ENCODE measurements at places on chromosomes 5 and 9. TPM values are rescaled to one million over a fixed set of nuclear protein-coding genes. Genes with fewer than 3 reads are reported as not detected.
A peak's percentile ranks its signal among the peaks of the same experiment; 100 is the strongest.

SPINK7 gene
- not detected for total RNA-seq

C9 gene
- total RNA-seq: not detected

TBC1D13 gene
- 10.4 TPM for total RNA-seq

PCDHA9 gene
- under 0.01 TPM for total RNA-seq

SLC6A19 gene
- total RNA-seq: not detected

DNA sequence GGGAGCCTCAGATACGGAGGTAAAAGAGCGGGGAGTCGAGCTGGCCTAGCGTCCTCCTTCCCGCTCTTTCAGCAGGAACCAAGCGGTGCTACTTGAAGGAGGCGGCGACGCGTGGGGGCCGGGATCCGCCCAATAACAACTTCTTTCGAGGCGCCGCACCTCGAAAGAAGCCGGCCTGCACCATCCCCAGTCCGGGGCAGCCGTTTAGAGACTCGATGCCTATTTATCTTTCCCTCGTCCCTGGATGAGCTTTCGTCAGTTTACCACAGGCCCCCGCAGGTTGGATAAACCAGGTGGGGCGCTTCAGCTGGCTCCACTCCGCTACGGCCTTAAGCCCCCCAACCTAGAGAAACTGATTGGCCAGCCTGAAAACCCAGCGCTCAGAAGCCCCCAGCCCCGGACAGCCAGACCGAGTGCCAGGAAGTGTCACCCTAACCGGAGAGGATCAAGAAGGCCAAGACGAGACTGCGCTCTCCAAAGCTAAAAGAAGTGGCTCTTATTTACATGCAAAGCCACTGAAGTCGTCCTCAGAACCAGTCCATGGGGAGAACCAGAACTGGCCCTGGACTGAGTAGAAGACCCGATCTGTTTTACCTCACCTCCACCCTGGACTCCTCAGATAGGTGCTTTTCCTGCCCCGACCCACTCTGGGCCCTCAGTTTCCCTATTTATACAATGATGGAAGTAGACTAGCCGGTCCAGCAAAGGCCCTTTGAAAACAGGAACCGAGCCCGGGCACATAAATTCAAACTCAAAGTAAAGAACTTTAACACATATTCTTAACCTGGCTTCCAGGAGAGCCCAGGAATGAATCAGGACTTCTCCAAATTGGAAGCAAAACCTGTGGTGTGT, 1.4 kb downstream of the HAND1 start:
- DNase-seq: no peak

DNA sequence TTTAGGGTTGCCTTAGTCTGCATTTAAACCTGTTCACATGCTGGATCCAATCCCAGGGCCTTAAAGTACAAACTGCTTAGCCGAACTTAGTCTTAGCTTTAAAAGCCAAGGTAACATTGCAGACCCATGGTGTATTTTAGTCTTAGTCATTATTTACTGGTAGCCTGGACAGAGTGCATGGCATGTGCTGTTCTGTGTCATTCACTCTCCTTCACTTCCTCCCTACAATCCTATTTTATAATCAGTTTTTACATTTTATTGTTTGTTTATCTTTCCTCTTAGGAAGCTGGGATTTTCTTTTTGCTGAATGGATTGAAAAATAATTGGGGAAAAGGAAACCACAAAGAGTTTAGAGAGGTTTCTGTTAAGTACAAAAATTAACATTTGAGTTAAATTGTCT, 29.4 kb upstream of the TAL2 start:
- peak; percentile 20 for DNase-seq

DNA sequence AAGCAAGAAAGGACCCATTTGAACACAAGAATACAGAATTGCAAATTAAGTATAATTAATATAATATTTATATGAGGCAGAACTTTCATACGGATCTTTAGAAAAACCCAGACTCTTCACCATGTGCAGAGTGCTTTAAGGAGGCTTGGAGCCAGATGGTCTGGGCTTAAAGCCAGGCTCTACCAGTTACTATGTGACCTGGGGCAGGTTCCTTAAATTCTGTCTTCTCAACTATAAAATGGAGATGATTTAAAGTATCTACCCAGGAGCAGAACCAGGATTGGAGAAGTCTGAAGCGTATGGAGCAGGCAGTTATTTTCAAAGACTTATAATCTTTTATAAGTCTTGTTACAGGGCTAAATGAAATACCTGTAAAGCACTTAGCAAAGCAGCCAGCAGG, 202.1 kb downstream of the TSSK1B start:
- no peak for DNase-seq

DNA sequence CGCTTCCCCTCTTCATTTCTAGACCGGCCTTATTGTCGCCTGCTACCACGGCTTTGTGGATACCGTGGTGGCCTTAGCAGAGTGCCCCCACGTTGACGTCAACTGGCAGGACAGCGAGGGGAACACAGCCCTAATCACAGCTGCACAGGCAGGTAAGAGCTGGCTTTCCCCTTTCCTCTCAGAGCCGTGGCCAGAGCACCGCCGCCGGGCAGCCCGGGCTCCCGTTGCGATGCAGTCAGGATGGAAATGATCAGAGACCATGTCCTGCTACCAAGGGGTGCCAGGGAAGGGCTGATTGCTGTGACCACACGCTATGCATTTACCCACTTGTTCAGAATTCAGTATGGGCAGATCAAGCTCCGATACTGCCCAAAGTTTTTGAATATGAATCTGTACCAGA, 54.4 kb downstream of the ANKRD33B start:
- no peak for DNase-seq

GRCh38 chr9:27664121-27664779, 91.0 kb upstream of the C9orf72 start:
- DNase-seq: no peak

- DNase-seq: peak; percentile 59
Measured at GRCh38 chr5:154260224-154260927, 69.8 kb downstream of the GALNT10 start.

GRCh38 chr9:4640027-4640426, 22.1 kb upstream of the PLPP6 start:
- DNase-seq: peak; percentile 45

DNA sequence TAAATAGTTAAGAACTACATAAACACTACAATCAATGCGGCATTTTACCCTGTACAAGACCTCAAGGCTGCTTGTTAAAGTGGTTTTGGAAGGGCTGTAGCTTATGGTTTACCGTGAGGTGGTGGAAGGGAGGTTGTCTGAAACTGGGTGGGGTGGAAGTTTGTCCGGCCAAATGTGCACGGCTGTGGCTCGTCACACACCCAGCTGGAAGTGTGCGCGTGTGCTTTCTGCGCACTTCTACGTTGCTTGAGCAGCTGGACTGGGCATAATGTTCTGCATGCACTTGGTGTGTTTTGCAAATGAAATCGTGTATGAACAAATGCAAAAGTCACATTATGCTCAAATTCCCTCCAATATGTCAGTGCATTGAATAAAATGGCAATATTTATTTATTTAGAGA, 17.4 kb upstream of the FLT4 start:
- DNase-seq: no peak

GRCh38 chr5:168171901-168172759, 119.3 kb upstream of the WWC1 start:
- no peak for DNase-seq

DNA sequence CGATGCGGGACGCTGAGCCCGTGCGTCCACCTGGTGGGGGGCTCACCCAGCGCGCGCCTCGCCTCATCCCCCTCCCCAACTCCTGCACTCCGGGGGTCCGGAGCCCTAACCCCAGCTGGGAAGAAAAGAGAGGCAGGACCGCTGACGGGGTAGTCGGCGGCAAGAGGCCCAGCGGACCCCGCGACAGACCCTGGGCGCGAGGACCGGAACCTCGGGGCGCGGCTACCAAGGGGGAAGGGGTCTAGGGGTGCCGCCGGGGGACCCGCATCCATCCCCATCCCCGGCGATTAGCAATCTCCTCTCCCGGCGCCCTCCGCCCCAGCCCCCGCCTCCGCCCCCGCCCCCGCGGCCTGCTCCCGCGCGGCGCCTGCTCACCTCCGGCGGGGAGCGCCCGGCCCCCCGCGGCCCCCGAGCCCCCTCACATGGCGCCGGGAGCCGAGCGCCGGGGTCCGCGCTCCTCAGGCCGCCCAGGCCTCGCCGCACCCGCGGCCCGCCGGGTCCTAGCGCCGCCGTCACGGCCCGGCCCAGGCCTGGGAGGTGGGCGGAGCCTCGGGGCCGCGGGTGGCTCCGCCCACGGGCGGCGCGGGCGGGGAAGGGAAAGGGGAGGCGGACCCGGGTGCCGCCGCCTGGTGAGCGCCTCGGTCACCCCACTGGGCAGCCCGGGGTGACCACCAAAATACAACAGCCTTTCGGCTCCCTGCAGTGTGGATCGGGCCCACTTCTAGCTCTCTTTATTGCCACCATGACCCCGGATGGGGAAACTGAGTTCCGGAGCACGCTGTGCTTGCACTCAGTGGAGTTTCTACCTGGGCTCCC, at the start of gene ST6GALNAC6:
Gene ST6GALNAC6 (minus strand): TSS at position 476 of the 816 bp plus-strand sequence. CDS start 1,622 bp downstream, outside the sequence.
- peak; percentile 74 for DNase-seq

DNA sequence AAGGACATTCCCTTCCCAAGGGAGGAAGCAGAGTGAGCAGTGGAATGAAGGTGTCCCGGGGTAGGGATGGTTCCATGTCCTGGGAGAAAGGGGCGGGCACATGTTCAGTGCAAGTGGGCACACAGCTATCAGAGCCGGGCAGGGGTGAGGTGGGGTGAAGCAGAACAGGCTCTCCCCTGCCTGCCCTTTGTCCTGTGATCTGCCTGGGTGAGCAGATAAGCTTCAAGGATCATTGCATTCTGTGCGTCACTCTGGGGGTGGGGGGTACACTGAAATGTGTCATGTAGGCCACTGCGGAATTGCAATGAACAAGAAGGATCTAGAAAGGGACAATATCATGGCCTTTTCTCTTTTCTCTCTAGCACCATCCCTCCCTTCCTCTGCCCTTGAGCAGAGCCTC, 61.7 kb upstream of the SHB start:
- no peak for DNase-seq

DNA sequence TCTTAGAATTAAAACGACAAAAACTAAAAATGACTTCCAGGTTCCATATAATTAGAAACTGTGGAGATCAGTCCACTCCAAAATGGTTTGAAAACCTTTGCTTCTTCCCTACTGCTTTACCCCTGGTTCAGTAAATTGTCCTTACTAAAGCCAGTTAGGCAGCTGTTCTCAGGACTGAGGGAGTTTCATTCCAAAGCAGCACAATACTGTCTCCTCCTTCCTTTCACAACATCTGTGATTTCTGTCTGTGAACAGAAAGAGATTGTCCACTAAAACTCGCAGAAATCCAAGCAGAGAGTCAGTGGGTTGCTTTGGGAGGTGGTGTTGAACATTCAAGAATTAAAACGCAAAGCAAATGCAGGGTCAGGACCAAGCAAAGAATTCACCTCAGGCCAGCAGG, 740.8 kb upstream of the ZNF608 start:
- DNase-seq: peak; percentile 35

DNA sequence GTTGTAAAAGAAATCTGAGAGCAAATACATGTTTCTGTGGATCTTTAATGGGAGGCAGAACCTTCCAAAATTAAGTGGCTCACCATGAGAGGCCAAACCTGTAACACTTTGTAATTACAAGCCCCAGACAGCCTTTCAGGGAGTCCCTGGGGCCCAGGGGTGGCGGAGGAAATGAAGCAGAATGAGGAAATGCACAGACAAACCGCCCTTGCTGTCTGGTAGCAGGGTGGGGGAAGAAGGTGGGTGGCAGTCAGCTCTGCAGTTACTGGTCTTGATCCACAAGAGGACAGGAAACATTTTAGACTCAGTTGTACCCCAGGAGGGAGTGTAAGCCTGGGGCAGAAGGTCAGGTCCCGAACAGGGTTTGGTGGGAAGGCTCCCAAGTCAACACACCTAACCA, 6.5 kb downstream of the ARL14EPL start:
- no peak for DNase-seq

- DNase-seq: no peak
Measured at GRCh38 chr9:120413121-120414048, 166.6 kb downstream of the CDK5RAP2 start.

GRCh38 chr9:117827456-117827855, 123.3 kb downstream of the TLR4 start:
- no peak for DNase-seq

GRCh38 chr9:34097865-34098264, 28.6 kb downstream of the DCAF12 start:
- no peak for DNase-seq

Measured in fibroblast of villous mesenchyme (primary cell).